Tibial nerve (tissue), 4 donors: ENCODE measurements at places on chromosomes 3 and 15. TPM values are rescaled to one million over a fixed set of nuclear protein-coding genes. Genes with fewer than 3 reads are reported as not detected.

DNA sequence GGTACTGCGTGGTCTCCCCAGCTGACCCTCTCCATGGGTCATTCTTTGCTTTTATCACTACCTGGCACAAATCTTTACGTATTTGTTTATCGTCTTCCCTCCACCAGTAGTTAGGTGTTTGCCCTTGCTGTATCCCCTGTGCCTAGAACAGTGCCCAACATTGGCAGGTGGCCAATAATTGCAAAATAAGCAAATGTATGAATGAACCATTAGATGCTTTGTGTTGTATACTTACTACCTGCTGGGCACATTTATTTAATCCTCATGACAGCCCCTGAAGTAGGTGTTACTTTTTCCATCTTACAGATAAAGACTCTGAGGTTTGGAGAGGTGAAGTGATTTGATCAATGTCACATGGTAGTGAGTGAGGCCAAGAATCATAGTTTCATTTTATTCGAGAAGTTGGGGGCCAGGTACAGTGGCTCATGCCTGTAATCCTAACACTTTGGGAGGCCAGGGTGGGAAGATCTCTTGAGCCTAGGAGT is 2.0 kb upstream of the TWF2 start:
- peaks cover 60% of the 10 kb centered on the region for H3K4me1 ChIP-seq
- DNase-seq, result no peak
- no peaks in the 10 kb centered on the region for H3K27me3 ChIP-seq
- no peaks in the 10 kb centered on the region for H3K36me3 ChIP-seq

GRCh38 chr15:82810890-82811426 is 1.5 kb downstream of the WHAMM start:
- H3K4me3 ChIP-seq, result peak overlapping the region; percentile 89
- peaks cover 36% of the 10 kb centered on the region for H3K4me1 ChIP-seq
- no peak for DNase-seq
- H3K27me3 ChIP-seq, result no peaks in the 10 kb centered on the region

DNA sequence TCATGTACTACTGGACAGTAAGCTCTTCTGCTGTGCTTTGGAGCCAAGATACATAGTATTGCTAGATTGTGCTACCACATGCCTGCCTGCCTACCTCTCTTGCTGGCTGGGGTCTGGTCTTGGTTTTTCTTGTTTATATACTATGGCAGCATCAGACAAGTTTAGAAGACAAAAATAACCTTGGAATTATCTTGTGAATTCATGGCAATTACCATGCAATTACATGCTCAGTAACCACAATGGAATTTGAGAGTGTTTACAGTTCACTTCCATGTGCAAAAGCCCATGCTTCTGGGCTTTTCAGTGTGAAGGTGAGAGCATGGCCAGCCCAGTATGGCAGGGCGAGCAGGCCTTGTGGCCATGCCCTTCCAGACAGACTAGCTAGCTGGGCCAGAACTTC is 48.0 kb upstream of the C15orf61 start:
- H3K4me1 ChIP-seq, result no peaks in the 10 kb centered on the region
- H3K4me3 ChIP-seq, result no peak overlapping the region
- no peaks in the 10 kb centered on the region for H3K36me3 ChIP-seq
- no peaks in the 10 kb centered on the region for H3K27me3 ChIP-seq
- no peak for DNase-seq

DNA sequence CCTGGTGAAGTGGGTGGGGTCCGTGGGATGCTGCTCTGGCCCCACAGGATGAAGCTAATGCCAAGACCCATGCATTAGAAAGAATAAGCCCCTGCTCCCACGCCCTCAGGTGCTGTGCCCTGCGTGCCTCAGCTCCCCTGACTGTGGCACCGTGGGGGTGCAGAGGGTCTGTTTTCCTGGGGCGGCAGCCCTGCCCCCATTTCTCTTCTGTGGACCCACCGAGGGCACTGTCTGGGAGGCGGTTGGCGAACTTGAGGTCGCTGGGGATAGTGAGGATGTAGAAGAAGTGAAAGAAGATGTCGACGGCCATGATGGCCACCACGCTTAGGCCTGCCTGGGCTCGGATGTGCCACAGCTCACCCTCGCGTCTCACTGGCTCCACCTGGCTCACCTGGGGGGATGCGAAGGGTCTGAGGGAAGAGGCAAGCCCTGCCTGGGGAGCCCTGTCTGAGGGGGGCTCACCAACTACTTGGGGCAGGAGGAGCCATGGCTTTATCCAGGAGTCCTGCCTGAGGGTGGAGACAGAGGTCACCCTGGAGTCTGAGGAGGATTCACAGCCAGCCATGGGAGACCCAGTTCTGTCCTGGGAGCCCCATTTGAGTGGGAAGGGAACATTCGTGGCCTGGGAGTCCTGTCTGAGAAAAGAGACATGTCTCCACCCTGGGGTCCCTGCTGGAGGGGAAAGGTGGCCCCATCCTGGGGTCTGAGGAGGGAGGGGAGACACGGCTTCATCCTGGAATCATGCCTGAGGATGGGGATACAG is 5.1 kb downstream of the HHATL start:
- H3K27me3 ChIP-seq, result no peaks in the 10 kb centered on the region
- H3K36me3 ChIP-seq, result no peaks in the 10 kb centered on the region
- no peak overlapping the region for H3K27ac ChIP-seq
- no peak for DNase-seq
- H3K4me1 ChIP-seq, result no peaks in the 10 kb centered on the region

DNA sequence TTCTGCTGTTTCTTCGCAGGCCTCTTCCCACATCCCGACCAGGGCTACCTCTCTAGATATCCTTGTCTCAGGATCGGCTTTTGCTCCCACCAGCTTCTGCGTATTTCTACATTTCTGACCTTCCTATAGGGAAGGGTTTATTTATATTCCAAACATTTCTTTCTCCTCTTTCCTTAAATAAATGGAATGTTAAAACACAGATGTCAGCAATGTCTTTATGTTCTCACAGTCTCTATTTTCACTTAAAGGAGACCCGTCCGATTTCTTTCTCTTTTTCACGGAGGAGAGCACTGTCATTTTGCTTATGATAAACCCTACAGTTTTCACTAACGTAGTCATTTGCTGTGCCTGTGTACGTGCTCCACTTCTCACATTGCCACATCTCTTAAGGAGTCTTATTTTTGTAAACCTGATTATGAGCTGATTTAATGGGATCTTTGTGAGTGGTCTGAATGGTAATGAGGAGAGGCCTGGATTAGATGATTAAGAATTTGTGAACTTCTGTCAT is 630 bp downstream of the KIF15 start:
- no peaks in the 10 kb centered on the region for H3K27me3 ChIP-seq
- H3K36me3 ChIP-seq, result no peaks in the 10 kb centered on the region
- no peak overlapping the region for H3K27ac ChIP-seq
- no peak for DNase-seq
- H3K4me1 ChIP-seq, result no peaks in the 10 kb centered on the region

DNA sequence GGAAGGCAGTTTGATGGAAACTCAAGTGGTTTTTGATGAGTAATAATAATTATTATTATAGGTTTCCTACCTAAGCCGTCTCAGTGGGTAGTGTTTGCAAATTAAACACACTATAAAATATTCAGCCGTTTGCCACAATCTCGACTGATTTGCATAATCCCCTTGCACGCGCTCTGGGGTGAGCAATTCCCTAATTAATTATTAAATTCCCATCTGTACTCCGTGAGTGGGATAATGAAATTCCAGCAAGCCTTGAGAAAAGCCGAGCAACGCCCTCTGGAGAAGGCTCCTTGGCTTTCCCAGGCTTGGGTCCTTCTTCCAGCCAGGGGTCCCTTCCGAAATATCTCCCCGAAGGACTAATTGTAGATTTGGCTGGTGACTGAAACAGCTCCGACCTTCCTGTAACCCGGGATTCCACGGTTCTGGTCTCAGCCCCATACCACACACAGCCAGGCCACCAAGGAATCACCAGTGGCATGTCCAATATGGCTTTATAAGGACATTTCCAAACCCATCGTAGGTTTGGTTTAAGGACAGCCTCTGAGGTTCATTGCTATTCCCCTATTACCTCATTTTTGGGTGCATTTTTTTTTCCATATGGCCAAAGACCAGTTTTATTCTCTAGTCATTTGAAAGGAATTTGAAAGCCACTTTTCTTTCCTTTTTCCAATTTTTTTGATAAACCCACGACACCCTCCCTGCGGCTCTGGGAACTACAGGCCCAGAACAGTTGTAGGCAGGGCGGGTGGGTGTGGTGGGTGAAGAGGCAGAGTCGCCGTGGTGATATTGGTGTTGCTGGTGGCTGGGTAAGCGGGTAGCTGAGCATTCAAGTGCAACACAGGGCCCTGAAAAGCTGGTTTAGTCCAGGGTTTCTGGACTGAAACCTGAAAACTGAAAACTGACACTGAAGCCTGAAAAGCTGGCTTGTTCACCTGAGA is 33.2 kb upstream of the RGMA start:
- peaks cover 3% of the 10 kb centered on the region for H3K4me1 ChIP-seq
- H3K4me3 ChIP-seq, result no peak overlapping the region
- peak overlapping the region; percentile 57 for H3K27ac ChIP-seq
- no peaks in the 10 kb centered on the region for H3K36me3 ChIP-seq
- no peak for DNase-seq
- H3K27me3 ChIP-seq, result no peaks in the 10 kb centered on the region

DNA sequence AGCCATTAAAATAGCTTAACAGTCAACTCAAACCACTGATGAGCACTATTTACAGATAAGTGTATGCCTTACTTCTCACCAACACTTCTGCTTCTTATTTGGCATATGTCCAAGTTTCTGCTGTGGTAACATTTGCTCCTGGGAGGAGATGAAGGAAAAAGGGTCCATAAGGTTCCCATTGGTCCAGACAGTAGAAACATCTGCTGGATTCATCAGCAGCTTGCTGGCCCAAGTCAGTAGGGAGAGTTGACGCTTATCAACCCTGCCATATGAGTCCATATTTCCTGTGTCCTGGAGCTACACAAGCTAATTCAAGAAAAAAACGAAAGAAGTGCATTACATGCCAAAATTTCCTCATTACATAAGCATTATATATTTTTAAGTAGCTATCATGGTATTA is 824.5 kb downstream of the CADM2 start:
- H3K27me3 ChIP-seq, result no peaks in the 10 kb centered on the region
- no peaks in the 10 kb centered on the region for H3K36me3 ChIP-seq
- no peak overlapping the region for H3K27ac ChIP-seq
- H3K4me3 ChIP-seq, result no peak overlapping the region

- DNase-seq, result no peak
- no peak overlapping the region for H3K4me3 ChIP-seq
- H3K36me3 ChIP-seq, result no peaks in the 10 kb centered on the region
- H3K27ac ChIP-seq, result no peak overlapping the region
- H3K27me3 ChIP-seq, result no peaks in the 10 kb centered on the region
These were observed 68.7 kb downstream of the CGNL1 start for GRCh38 chr15:57444877-57445513.

GRCh38 chr15:88020806-88021205 is 235.7 kb downstream of the NTRK3 start:
- no peak overlapping the region for H3K27ac ChIP-seq
- no peak for DNase-seq
- H3K27me3 ChIP-seq, result no peaks in the 10 kb centered on the region
- H3K4me1 ChIP-seq, result no peaks in the 10 kb centered on the region
- H3K4me3 ChIP-seq, result no peak overlapping the region

PPM1L gene
- 13.2 TPM for total RNA-seq

SUCNR1 gene
- total RNA-seq, result not detected

RHCG gene
- total RNA-seq, result not detected

IGSF10 gene
- total RNA-seq, result 0.44 TPM

CXCR6 gene
- not detected for total RNA-seq
